ENCODE measurements at places on chromosomes 16 and 17.
A peak's percentile ranks its signal among the peaks of the same experiment; 100 is the strongest.

GRCh38 chr17:62807812-62808575, at the start of gene MARCHF10:
TSS of gene MARCHF10 (minus strand) at chr17:62808314. CDS start at chr17:62801735, 6,579 bp downstream.
- DNase-seq = peak; percentile 44

- no peak for DNase-seq
Observed at GRCh38 chr16:58510776-58511628, 4.3 kb upstream of the SETD6 start.

GRCh38 chr16:64586781-64587180, 535.1 kb downstream of the CDH11 start:
- DNase-seq = no peak

DNA sequence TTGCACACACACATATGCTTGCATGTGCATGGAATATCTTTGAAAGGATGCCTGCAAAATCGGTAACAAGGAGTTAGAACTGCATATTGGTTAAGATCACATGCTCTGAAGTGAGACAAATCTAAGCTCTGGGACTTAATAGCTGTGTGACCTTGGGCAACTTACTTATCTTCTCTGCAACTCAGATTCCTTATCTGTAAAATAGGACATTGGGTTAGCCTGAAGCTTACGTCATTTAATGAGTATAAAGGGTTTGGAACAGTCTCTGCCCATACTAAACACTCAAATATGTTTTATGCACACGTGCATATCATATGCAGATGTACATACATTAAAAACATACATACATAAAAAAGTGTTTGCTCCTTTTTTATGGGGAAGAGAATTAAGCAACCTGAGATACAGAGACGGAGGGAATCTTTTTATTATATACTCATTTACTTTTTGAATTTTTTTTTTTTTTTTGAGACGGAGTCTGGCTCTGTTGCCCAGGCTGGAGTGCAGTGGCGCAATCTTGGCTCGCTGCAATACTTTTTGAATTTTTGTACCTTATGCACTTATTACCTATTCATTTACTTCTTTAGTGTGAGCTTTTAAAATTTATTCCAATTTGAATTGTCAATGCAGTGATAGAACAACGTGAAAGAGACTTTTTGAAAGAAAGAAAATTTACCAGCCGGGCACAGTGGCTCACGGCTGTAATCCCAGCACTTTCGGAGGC, 206.2 kb downstream of the CCDC182 start:
- DNase-seq = no peak

DNA sequence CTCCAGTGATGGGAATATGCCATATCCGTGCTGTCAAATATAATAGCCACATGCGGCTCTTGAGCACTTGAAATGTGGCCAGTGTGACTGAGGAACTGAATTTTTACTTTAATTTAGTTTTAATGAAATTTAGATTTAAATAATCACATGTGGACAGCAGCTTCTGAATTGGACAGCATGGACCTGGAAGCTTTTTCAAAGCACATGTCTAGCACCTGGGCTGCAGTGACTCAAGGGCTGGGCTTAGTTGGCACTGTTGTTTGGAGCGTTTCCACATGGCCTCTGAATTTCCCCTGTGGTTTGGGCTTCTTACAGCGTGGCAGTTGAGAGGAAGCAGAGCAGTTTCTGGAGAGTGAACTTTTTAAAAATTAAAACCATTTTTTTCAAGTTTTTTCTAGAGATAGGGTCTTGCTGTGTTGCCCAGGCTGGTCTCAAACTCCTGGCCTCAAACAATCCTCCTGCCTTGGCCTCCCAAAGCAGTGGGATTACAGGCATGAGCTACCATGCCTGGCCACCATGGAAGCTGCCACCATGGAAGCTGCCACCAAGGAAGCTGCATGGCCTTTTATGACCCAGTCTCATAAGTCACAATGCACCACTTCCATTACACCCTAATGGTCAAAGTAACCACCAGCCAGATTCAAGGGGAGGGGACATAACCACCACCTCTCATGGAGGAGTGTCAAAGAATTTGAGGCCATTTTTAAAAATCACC, 6.7 kb upstream of the TOB1 start:
- DNase-seq = no peak

DNA sequence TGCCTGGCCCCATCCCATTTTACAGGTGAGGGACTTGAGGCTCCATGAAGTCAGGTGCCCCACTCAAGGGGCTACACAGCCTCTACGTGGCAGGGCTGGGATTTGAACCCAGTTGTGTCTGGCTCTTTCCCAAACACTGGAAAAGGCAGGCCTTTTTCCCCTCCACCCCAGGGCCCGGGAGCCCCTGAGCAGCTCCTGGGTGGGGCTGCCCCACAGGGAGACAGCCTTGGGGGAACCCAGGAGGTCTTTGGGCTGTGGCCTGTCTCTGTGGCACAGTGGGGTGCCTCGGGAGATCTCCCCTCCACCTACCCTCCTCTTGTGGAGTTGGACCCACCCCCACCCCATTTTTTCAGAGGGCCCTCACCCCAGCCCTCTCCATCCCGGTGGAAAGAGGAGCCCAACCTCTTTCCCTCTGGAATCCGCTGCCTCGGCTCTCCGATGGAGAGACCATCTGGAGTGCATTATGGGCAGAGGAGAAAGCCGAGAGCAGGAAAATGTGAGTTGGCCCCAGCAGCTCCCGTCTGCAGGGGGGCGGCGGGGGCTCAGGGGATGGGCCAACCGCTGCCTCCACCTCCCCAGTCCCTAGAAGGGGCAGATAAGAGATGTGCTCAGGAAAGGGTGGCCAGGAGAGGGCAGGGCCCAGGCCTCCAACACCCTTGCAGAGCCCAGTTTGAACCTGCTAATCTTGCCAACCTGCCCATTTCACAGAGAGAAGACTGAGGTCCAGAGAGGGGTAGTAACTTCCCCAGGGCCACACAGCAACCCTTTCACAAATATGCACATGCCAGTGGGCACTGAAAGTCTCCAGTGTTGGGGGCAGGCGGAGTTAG, 15.4 kb upstream of the TMEM92 start:
- no peak for DNase-seq

- DNase-seq = no peak
Observed at GRCh38 chr16:68978303-68978954, 127.0 kb upstream of the HAS3 start.

DNA sequence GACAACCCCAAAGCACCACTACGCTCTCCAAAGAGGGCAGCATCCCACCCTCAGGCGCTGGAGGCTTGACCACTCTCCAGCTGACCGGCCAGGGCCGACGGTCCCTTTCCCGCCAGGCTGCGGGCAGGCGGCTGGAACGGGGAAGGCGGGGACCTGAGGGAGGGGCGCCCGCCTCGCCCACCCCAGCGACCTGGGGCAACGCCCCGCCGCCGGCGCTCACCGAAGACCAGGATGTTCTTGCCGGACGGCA, 431 bp downstream of the DYNC1LI2 start:
- DNase-seq = no peak

DNA sequence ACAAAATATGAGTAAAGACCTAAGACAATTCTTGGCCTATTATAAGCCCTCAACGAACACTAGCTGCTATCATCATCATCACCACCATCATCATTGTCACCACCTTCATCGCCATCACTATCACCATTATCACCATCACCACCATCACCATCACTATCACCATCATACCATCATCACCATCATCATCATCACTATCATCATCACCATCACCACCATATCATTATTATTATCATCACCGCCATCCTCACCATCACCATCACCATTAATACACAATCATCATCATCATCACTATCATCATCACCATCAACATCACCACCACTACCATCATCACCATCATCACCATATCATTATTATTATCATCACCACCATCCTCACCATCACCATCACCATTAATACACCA, 82.5 kb downstream of the RGS9 start:
- no peak for DNase-seq

DNA sequence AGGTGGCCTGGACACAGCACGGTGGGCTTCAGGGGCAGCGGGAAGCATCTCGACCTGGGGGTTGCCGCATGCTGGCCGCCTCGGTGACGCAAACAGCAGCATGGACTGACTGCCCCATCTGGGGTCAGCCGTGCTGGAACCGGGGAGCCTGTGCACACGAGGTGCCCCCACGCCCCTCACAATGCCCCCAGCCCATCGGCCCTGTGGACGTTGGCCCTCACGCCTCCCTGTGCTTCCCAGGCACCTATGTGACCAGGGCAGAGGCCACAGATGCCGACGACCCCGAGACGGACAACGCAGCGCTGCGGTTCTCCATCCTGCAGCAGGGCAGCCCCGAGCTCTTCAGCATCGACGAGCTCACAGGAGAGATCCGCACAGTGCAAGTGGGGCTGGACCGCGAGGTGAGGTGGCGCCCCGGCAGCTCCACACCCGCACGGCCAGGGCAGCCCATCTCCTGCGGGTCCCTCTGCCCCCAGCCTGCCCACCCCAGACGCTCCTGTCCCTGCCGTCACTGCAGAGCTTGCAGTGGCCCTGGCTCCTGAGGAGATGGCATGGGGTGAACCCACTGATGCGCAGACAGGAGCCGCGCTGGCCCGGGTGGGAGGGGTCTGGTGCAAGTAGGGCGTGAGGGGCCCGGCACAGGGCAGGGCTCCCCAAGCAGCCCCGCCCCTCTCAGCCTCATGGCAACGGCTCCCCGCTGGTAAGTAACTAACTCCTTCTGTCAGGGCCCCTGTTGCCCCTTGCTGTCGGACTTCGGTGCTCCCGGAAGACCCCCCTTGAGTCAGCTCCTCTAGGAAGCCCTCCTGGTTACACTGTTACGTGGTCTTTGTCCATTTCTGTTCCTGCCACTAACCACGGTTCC, 13.6 kb downstream of the CDH15 start:
- DNase-seq = no peak

- DNase-seq = no peak
Observed at GRCh38 chr16:24130494-24131085, 125.5 kb upstream of the CACNG3 start.

DNA sequence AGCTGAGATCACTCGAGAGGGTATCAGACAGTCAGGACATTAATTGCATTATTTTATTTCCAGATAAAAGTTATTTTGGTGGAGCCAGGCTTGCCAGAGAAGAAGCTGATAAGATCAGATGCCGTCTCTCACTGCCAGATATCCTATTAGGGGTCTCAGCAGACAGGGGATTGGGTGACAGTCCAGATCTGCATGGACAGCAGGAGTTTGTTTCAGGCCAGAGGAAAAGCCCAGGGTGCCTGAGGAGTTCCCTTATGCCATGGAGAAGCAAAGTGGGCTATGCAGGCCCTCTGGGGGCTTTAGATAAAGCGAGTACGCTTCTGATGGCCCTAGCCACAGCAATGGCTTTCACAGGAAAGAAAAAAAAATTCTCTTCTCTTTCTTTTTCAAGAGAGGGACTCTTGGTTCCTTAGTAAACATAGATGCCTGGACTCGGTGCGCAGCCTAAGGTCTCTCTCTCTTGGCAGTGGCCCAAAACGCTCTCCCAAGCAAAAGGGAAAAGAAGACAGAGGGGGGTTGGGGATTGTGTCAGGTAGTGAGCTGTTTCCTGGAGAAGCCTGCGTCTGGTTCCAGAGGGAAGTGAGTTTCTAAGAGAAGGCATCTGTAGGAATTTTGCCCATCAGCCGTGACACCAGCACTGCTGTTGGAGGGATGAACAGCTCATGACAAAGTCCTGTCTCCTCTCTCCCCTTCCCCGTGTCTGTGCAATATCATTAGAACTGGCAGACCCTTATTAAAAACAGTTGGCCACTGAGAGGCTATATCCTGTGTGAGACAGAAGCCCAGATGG, 166.3 kb upstream of the FOXF1 start:
- no peak for DNase-seq

GRCh38 chr17:77301694-77302266, 161.0 kb downstream of the SEC14L1 start:
- no peak for DNase-seq

GRCh38 chr16:636206-637080, at the start of gene METTL26:
TSS of gene METTL26 (minus strand) at chr16:636305. CDS start at chr16:636290, 15 bp downstream.
- peak; percentile 85 for DNase-seq

GRCh38 chr17:73508057-73508930, 136.0 kb downstream of the SDK2 start:
- DNase-seq = no peak

DNA sequence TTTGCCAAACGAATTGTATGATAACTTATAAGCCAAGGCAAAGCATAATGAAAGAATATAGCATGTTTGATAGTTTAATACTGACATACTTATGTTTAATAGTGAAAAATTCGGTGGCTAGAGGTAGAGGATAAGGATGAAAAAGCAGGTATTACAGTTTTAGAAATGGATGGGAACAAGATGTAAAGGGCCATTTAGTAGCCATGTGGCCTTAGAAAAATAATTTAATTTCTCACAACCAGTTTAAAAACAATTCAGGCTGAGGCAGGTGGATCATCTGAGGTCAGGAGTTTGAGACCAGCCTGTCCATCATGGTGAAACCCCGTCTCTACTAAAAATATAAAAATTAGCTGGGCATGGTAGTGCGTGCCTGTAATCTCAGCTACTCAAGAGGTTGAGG, 119.5 kb upstream of the NACA2 start:
- no peak for DNase-seq

- DNase-seq = no peak
Observed at GRCh38 chr17:80738020-80738808, 193.6 kb downstream of the RPTOR start.

- peak; percentile 74 for DNase-seq
Observed at GRCh38 chr17:29617125-29617480, 5.6 kb downstream of the CORO6 start.

- DNase-seq = no peak
Observed at GRCh38 chr17:39658346-39658745, 6.8 kb upstream of the TCAP start.

DNA sequence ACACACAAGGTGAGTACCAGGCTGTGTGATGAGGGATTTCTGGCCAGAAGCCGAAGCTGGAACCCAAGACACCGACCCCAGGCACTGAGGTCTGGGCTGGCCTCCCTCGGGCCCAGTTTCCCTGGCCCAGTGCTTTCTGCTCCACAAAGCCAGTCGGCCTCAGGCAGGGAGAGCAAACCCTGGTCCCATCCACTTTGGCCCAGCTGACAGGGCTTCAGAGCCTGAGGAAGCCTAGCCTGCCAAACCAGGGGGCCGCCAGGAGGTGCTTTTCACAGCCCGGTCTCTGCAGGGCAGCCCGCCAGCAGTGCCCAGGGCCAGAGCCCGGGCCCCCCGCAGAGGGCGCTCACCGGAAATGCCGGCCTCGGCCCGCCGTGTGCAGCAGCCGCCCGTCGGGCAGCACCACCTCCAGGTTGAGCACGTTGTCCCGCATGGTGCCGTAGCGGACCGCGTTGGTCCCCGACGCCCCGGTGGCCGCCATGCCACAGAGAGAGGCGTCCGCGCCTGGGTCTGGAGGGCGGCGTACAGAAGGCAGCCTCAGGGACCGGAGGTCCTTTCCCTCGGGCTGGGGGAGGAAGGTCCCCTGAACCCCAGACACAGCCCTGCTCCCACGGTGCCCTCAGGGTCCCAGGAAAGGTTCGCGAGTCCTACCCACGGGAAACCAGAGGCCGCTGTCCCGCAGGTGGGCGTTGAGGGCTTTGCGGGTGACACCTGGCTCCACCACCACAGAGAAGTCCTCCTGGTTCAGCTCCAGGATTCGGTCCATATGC, 2.2 kb downstream of the LDHD start:
- DNase-seq = no peak

Data from stimulated activated CD8-positive, alpha-beta memory T cell treated with anti-CD3 and anti-CD28 coated beads, Interleukin-4, amount 100 ng/mL, for 4 hours (primary cell).